GM12865 (cell line): ENCODE measurements at places on chromosomes 4 and X.

DNA sequence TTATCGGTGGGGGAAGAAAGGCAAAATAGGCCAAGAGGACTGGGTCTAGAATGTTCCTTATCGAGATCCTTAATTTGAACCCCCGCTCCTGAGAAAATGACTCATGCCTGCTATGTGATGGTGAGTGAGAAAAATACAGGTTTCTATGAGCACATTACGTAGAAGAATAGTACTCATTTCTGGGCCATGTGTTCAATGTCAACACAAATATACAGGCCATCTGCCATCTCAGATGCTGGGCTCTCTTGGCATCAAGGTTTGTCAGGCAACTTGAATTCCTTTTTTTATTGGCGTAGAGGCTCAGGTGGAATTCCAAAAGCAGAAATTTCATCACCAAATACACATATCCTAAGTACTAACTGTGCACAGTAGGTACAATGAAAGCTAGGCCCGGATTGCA lies 81.4 kb upstream of the TRIM2 start:
- DNase-seq: no peak

DNA sequence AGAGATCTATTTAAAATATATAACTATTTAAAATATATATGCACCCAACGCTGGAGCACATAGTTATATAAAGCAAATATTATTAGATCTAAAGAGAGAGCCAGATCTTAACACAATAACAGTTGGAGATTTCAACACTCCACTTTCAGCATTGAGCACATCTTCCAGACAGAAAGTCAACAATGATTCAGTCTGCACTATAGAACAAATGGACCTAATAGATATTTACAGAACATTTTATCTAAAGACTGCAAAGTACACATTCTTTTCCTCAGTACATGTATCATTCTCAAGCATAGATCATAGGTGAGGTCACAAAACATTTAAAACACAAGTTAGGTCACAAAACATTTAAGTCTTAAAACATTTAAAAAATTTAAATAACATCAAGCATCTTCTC lies 36.4 kb downstream of the NLRP2B start:
- DNase-seq: no peak

GRCh38 chr4:83209419-83209818 lies 75.2 kb downstream of the COQ2 start:
- DNase-seq: peak; percentile 24

- DNase-seq: no peak
Observed at GRCh38 chr4:13559413-13559812, 15.1 kb upstream of the NKX3-2 start.

- no peak for DNase-seq
Observed at GRCh38 chr4:116342143-116342542, 743.2 kb downstream of the TRAM1L1 start.

DNA sequence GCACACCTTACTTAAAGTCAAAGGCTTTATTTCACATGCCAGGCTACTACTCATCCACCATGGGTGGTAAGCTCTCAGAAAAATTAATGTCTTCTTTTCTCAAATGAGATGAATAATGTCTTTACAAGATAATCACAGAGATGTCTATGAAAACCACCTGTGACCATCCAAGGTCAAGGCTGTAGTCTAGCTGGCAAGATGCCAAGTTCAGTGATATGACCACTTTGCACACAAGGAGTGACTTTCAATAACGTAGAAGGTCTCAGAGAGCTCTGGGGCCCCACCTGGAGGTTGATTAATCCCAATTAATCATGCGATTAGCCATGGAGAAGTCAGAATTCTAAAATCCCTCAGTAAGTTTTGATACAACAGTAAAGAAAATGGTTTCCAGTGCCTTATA lies 20.5 kb downstream of the ANOS1 start:
- DNase-seq: no peak

DNA sequence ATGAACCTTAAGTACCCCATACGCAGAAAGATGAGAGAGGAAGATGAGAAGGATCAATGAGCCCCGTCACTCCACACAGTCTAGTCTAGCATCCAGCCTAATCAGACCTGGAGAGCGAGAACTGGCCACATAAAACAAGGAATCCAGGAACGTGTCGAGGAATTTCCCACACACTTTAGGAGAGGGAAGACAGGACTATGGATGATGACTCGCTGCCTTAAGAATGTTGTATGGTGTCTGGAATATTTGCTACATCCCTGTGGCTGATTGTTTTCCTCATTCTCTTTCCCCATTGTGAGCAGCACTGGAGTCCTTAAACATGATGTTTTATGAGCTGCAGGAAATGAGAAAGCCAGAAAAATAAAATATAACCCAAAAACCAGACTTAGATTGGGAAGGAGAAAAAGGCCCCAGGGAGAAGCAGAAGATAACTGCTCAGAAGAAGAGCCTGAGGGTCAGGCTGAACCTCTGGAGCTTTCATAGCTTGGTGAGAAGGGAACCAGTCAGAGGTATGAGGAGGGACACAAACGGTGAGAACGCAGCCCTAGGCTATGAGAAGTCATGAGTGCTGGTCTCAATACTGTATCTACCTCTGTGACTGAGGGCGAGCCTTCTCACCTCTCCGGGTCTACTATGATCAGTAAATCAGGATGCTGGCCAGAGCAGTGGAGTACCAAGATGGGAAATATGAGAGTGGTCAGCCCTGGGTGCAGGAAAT lies 139.5 kb upstream of the NOCT start:
- no peak for DNase-seq

GRCh38 chrX:24702362-24703184 lies 8.9 kb downstream of the POLA1 start:
- DNase-seq: peak; percentile 82

GRCh38 chr4:125254106-125254505 lies 60.6 kb upstream of the FAT4 start:
- DNase-seq: no peak

DNA sequence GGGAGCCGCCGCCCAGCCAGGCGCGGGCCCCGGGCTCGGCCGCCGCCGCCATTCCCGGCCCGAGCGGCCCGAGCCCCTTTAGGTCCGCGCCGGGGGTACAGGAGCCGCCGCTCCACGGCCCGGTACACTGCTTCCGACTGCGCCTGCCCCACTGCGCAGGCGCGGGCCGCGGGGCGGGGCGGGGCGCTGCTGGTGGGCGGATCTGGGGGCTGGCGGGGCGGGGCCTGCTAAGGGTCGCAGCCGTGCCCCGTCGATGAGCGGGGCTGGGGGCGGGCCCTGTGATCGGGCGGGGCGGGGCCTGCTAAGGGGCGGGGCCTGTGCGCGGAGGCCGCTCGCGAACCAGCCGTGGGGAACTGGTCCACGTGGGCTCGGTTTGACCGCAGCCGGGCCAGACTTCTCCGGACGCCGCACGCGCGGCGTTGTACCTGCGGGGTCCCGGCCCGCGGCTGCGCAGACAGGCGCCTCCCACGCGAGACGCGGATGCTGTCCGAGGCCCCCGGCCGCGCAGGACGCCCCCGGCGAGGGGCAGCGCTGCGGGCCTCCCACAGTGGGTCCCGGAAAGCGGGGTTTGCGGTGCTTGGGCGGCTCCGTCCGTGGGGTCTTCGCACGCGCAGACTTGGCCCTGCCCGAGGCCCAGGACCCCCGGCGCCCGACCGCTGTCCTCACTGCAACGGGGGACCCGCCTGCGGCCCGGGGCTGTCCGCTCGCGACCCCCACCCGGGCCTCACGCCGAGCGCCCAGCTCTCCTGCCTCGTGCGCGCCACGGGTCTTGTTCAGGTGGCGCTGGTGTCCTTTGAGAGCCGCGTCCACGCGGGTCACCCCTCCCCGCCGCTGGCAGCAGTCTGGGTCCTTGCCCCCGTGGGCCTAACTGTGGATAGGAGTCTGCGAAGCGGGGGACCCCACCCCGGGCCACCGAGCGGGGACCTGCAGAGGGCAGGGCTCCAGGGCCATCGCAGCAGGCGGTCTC lies at the start of gene DGKQ:
TSS of gene DGKQ (minus strand) at position 139 of the 967 bp plus-strand sequence. CDS start at position 52, 87 bp downstream.
- DNase-seq: peak; percentile 90

- no peak for DNase-seq
Observed at GRCh38 chr4:80016506-80016905, 56.5 kb downstream of the ANTXR2 start.

DNA sequence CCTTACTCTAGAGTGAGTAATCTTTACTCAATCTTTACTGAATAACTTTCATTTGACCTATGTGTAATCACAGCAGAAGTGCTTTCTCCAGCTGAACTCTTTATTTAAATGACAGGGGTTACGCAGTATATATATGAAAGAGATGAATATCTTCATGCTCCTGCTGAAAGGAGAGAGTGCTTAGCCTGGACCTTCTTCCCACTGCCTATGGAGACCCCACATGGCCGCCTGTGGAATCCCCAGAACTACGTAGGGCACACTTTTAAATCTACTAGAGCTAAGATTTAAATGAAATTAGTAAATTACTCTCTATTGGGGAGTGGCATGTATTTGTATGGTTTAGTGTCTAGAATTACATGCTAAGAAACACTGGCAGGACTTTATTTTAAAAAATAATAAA lies 391.2 kb downstream of the ANKRD50 start:
- DNase-seq: no peak

- DNase-seq: no peak
Observed at GRCh38 chr4:3858046-3858730, 92.0 kb downstream of the ADRA2C start.

DNA sequence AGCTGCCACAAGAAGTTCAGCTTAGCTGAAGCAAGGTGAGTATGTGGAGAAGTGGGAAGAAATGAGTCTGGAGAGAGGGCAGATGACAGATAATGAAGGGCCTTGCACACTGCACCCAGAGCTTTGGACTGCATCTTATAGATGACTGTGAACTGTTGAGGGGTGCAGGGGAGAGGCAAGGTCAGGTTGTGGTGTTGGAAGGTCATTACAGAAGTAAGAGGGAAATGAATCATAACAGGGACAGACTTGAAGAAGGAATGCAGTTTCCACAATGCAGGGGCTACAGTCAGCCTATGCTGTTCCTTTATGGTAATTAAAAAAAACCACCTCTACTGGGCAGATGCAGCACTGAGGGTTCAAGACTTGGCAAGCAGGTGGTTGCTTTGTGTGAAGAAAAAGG lies 4.8 kb upstream of the IGFBP7 start:
- no peak for DNase-seq

GRCh38 chr4:39472396-39472795 lies 13.5 kb downstream of the LIAS start:
- no peak for DNase-seq

DNA sequence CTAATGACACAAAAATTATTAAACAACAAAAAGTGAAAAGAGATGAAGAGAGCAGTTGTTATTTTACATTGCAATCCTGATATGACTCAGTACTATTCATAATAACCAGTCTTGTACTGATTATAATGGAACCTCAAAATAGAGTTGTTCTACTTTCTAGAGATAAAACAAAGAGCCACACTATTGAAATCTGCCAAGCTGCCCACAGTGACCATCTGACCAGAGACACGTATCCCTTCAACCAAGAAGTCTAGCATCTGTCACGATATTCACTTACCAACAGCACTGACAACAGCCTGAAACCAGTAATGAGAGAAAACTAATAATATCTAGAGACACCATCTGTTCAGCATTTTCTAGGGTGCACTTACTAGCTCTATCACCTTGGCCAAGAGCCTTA lies 466.7 kb downstream of the NKX6-1 start:
- peak; percentile 90 for DNase-seq

GRCh38 chr4:42151568-42152506 lies 618 bp downstream of the BEND4 start:
- peak; percentile 53 for DNase-seq

DNA sequence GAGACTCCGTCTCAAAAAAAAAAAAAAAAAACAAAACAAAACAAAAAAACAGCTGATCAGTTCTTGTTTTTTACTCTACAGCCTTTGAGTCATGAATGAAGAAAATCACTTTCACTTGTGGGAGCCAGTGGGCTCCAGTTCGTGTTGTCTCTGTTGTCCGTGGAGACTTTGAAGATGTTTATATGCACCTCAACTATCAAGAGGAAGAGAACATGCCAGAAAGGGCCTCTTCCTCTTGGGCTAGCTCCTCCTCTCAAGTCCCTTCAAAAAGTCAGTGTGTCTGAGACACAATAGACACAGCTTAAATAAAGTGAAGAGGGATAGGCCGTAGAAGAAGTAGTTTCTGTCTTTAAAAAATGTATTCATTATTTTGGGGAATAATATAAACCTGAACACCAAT lies 182.7 kb downstream of the KDR start:
- peak; percentile 35 for DNase-seq

GRCh38 chr4:44646151-44646550 lies 5.3 kb downstream of the YIPF7 start:
- no peak for DNase-seq

- DNase-seq: no peak
Observed at GRCh38 chr4:77395481-77395880, 210.1 kb upstream of the CXCL13 start.
